KBM-7 (cell line): ENCODE measurements at places on chromosomes 12 and 14.

GRCh38 chr12:32486158-32486557 lies 86.8 kb downstream of the FGD4 start:
- no peak for DNase-seq

GRCh38 chr12:28998662-28999120 lies 150.4 kb upstream of the FAR2 start:
- peak; percentile 33 for DNase-seq

DNA sequence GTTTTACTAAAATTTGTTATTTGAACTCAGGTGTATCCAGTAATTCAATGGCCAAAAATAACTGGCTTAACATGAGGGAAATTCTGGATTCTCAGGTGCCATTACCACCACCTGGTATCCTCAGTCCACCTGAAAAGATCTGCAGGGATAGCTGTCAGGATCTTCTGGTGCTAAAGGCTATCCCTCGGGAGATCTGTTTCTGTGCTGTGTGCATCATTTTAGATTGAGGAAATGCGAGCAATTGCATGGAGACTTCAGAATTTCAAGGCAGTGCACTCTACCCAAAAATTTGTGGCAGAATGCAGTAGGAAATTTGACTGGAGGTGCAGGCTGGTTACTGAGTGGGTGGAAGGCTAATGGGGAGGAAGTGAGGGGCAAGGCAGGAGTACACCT lies 26.4 kb downstream of the ZCCHC8 start:
- DNase-seq = no peak

GRCh38 chr14:99475179-99475578 lies 5.5 kb downstream of the SETD3 start:
- DNase-seq = no peak

DNA sequence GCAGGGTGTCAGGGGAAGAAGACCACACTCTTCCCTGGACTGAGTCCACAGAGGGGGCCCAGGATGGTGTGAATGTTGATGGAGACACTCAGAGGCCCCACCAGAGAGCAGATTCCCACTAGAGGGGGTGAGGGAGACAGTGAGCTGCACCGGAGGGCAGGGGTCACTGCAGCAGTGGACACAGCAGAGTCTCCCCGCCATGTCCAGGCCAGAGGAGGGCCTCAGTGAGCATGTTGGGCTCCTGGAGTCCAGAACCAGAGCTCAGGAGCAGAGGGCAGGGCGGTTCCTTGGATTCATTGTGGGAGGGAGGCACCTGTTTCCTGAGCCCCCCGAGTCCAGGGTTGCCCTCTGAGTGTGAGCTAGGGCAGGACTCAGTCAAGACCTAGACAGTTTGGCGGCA lies 1.8 kb upstream of the KRT82 start:
- DNase-seq = no peak

GRCh38 chr12:48910196-48910595 lies 15.1 kb downstream of the FKBP11 start:
- no peak for DNase-seq

DNA sequence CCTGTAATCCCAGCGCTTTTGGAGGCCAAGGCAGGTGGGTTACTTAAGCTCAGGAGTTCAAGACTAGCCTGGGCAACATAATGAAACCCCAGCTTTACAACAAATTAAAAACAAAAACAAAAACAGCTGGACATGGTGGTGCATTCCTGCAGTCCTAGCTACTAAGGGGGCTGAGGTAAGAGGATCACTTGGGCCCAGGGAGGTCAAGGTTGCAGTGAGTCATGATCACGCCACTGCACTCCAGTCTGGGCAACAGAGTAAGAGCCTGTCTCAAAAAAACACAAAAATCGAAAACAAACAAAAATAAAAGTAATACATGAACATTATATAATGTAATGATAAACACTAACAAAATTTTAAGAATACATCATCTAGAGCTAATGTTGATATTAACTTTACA lies 46.2 kb upstream of the GRIP1 start:
- DNase-seq = no peak

DNA sequence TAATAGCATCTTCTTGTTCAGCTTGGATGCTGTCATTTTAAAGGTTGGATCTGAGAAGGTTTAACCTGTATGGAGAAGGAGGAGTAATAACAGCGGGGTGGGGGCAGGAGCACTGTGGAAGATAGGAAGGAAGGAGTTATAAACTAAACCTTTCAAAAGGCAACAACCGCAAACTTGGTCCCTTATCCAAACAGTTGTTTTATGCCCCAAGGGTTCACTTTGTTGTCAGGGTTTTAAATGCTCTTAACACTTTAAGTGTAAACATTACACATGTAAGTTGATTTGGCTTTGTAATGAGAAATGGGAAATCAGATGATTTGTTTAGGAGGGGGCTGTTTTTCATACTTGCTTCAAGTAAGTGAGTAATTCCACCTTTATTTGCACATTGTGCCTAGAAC lies 3.0 kb downstream of the NPAS3 start:
- DNase-seq = no peak

GRCh38 chr14:63431466-63431865 lies 111.7 kb downstream of the PPP2R5E start:
- no peak for DNase-seq

DNA sequence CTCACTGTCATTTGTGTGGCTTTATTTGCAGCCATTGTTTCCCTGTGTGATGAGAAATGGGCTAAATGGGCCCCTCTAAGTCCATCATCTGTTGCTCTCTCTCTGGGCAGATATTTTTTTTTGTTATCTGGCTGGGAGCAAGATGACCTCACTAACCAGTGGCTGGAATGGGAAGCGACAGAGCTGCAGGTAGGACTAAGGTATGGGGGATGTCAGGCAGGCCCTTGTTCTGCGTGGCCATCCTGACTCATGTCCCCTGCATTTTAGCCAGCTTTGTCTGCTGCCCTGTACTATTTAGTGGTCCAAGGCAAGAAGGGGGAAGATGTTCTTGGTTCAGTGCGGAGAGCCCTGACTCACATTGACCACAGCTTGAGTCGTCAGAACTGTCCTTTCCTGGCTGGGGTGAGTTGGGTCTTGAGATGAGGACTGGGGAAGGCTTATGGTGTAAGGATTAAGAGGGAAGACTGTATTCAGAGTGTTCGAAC lies 1.3 kb downstream of the MARS1 start:
- DNase-seq = no peak
